Renal pelvis (tissue), 12 donors: ENCODE measurements at places on chromosomes 4 and X. TPM values are rescaled to one million over a fixed set of nuclear protein-coding genes. Genes with fewer than 3 reads are reported as not detected.

IDH3G gene
- polyA plus RNA-seq = 90.1 TPM

HSFX3 gene
- 0.31 TPM for polyA plus RNA-seq

OCRL gene
- polyA plus RNA-seq = 32.6 TPM

CDS1 gene
- polyA plus RNA-seq = 24.3 TPM

F8 gene
- 13.3 TPM for polyA plus RNA-seq

ATP1B4 gene
- polyA plus RNA-seq = not detected

PNMA3 gene
- polyA plus RNA-seq = 41.4 TPM

LDB2 gene
- polyA plus RNA-seq = 78.2 TPM

PWWP3B gene
- polyA plus RNA-seq = 2.2 TPM

MAGEA4 gene
- polyA plus RNA-seq = not detected

KLB gene
- polyA plus RNA-seq = 0.27 TPM

DNA sequence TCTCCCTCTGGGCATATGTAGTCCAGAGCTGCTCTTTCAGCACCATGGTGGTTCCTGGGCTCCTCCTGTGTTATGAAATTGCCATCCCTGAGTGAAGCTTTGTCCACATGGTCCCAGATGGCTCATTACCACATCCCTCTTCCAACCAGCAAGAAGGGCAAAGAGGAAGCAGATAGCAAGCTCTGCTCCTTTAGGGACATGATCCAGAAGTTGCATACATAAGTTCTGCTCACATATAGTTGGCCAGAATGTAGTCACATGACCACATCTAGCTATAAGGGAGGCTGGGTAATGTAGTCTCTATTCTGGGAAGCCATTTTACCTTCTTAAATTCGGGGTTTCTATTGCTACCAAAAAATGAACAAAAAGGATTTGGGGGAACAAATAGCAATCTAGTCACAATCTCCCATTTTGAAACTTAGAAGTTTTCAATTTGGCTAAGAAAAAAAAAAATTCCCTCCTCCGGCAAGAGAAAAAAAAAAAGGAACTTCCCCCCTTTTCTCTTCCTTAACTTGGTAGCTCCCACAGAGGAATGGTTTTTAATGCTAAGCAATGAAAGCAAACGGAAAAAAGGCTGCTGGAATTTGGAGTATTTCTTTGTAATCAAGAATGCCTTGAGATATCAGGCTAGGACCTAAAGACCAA lies 88.2 kb upstream of the USP9X start:
- DNase-seq = peak; percentile 57

DNA sequence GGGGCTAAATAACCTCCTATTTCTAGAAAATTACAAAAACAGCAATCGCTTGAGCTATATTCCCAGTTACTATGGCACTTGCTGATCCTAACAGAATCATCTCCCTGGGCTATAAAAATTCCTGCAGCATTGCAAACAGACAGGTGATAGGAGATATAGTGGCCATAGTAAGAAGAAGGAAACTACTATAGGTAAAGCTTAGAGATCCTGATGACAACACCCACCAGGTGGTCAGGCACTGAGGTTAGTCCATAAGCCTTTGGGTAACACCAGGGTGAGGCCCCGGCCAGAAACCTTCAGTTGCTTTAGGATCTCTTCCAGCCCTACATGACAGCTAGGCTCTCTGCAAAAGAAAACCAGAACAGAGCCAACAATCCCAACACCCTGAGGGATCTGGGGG lies 197.9 kb upstream of the PPP1R2C start:
- no peak for DNase-seq

GRCh38 chr4:148007792-148008191 lies 275.9 kb downstream of the ARHGAP10 start:
- DNase-seq = no peak

DNA sequence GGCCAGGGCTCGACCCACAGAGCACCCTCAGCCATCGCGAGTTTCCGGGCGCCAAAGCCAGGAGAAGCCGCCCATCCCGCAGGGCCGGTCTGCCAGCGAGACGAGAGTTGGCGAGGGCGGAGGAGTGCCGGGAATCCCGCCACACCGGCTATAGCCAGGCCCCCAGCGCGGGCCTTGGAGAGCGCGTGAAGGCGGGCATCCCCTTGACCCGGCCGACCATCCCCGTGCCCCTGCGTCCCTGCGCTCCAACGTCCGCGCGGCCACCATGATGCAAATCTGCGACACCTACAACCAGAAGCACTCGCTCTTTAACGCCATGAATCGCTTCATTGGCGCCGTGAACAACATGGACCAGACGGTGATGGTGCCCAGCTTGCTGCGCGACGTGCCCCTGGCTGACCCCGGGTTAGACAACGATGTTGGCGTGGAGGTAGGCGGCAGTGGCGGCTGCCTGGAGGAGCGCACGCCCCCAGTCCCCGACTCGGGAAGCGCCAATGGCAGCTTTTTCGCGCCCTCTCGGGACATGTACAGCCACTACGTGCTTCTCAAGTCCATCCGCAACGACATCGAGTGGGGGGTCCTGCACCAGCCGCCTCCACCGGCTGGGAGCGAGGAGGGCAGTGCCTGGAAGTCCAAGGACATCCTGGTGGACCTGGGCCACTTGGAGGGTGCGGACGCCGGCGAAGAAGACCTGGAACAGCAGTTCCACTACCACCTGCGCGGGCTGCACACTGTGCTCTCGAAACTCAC lies 3.6 kb downstream of the MID1IP1 start:
- no peak for DNase-seq

DNA sequence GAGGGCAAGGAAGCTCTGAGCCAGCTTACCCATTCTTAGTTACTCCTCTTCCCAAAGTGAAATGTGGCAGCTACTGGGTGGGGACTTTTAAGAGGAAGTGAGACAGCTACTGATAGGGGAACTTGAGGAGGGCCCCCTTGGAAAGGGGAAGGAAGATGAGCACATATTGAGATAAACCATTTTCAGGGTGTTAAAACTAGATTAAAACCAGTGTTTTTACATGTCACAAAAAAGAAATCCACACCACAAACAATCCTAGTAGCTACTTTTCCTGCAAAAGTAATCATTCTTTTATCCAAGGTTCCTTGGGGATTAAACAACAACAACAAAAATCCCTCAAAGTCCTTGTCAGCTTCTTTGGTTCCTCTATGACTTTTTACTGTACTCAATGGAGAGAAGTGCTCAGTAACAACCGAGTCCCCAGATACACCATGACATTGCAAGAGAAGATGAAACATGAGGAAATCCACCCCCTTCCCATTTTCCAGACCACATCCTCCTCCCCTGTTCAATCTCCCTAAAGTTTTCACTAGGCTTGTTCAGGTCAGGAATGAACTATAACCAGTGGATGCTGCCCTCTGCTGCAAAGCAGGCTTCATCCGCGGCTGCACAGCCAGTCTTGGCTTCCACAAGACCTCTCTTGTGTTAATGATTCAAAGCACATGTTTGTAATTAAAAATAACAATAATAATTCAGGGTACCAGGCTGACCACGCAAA lies 113.5 kb upstream of the TMEM164 start:
- peak; percentile 4 for DNase-seq

- no peak for DNase-seq
These were observed 311.4 kb downstream of the MAPK10 start for GRCh38 chr4:86048426-86048825.

GRCh38 chrX:150990910-150991309 lies 7.8 kb downstream of the HMGB3 start:
- DNase-seq = no peak

- DNase-seq = no peak
These were observed at the start of gene TRIM61 for GRCh38 chr4:164977243-164978164. TRIM61 (minus strand) TSS chr4:164977657; CDS start chr4:164970002, 7,655 bp downstream.

DNA sequence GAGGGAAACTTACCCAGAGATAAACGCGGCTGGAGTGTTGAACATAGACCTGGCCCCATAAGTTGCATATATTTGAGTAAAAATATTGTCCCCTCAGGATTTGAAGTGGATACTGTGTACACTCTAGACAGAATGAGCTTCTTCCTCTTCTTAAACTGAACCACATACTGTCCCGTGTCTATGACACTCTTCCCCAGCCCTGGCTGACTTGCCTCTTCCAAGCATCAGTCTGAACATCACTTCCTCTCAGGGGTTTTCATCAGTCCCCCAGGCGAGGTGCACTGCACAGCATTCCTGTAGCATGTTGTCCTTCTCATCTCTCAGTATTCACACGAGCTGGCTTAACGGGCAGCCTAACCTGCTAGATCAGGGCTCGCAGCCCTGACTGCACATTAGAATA lies 80.5 kb upstream of the TMEM150C start:
- DNase-seq = no peak

- no peak for DNase-seq
These were observed 38.9 kb downstream of the ANXA10 start for GRCh38 chr4:168131196-168131595.

DNA sequence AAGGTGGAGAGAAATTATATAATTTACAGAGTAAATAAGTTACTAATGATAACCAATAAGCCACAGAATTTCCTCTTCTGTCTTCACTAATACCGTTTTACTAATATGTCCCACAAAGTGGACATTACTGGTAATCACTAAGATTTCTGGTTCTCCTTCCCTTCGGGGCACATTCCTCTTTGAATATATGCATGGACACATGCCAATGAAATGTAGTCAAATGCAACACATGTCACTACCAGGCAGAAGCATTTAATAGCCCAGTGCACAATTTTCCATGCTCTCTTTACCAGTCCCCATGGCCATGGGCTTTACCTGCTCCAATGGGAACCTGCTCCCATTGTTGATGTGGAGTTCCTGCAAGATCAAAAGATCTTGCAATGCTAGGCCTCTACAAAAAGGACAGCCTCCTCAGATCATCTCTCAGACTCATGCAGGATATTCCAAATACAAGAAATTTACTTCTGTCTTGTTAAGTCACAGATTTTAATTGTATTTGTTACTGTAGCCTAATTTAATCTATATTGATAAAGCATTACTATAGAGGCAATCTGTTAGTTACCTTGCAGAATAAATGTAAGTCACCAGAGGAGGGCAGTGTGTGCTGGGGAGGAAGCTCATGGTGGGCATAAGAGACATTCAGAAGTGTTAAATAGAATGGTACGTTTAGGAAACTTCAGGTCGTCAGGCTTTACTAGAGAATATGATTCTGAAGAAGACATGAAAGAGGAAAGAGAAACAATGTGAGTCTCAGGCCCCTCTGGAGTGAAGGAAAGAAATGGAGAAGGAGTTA lies 37.1 kb upstream of the INPP4B start:
- DNase-seq = peak; percentile 7

DNA sequence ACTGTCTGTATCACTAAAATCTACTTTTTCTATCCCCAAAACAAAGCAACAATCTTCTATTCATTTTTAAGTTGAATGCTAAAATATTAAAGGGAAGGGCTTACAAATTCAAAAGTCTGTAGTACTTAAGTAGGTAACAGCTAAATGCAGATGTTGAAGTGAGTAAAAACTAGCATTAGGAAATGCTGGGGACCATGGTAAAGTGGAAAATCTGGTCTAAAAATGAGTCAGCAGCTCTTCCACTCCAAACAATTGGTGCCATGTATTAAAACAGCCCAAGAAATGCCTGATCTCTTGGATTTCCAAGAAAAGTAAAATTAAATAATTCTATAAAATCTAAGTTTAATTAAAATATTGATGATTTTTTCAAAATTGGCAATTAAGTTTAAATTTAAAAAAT lies 73.3 kb upstream of the PPP3CA start:
- DNase-seq = no peak

GRCh38 chr4:1274871-1275270 lies 14.8 kb upstream of the MAEA start:
- DNase-seq = no peak

GRCh38 chr4:187908079-187908561 lies 87.5 kb upstream of the ZFP42 start:
- no peak for DNase-seq

- DNase-seq = no peak
These were observed 124.9 kb downstream of the RELL1 start for GRCh38 chr4:37561196-37561802.

DNA sequence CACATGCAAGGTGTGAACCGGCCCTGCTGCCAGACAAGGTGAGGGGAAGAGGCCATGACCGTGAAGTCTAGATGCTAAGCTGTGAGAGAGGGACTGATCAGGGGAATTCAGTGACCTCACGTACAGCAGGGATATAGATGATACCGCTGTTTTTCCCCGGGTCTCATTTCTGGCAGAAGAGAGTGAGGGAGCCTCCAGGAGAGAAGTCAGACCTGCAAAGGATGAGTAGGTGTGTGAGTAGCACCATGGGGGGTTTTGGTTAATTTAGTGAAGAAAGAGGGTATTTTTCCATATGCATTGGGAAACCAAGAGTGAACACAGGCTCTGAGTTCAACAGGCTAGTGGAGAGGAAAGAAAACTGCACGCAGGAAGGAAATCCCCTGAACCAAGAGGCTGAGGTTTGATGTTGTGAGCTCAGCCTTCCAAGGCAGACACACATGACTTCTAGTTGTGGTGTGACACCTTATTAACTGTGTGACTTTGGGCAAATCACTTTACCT lies 127.6 kb upstream of the GATB start:
- DNase-seq = no peak

GRCh38 chrX:150572206-150572605 lies 3.8 kb downstream of the MTM1 start:
- DNase-seq = no peak

DNA sequence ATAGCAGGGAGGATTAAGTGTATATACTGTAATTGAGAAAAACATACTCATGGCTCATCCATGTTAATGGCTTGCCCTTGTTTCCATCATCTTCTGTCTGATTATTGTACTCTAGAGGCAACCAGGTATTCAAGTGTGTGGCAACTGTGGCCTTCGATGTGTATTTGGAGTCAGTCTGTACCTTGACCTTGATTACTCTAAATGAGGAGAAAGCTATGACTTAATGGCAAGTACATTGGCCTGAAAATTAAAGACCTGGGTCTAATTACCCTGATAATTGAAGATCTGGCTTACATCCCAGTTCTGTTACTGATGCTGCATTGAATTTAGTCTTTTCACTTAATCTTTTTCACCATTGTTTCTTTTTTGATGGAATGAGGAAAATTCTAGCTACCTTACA lies 409.2 kb downstream of the CCSER1 start:
- DNase-seq = no peak

- DNase-seq = no peak
These were observed 72.8 kb upstream of the MTNR1A start for GRCh38 chr4:186628058-186628711.

- DNase-seq = no peak
These were observed 63.8 kb downstream of the DLG3 start for GRCh38 chrX:70508296-70508911.

GRCh38 chr4:88240297-88240714 lies 44.1 kb downstream of the PPM1K start:
- DNase-seq = no peak

DNA sequence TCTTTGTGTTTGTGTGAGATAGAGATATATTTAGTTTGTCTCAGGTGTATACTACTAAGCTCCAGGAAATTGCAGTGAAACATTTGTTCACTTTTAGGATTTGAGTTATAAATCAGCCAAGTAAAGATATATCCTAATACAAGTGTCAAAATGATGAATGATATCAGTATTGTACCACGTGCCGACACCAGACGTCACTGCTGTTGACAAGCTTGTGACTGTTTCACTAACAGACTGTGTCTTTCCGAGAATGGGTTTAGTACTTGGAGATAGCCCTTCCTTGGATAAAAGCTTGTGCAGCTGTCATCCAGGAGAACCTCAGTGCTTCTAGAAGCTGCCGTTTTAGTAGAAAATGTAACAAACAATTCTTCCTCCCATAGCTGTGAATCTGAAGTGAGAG lies 343.3 kb downstream of the FBXO8 start:
- DNase-seq = no peak

GRCh38 chrX:15483891-15484290 lies 9.2 kb downstream of the PIR start:
- no peak for DNase-seq
